ENCODE measurements at places on chromosomes 16 and 17. TPM values are rescaled to one million over a fixed set of nuclear protein-coding genes. Genes with fewer than 3 reads are reported as not detected.

The CHRNB1 gene
- total RNA-seq: 21.3 TPM

The PEX12 gene
- 2.0 TPM for total RNA-seq

- no peak for DNase-seq
Measured at GRCh38 chr17:8753136-8753975, 5.0 kb downstream of the SPDYE4 start.

- no peak for DNase-seq
Measured at GRCh38 chr17:41917679-41918313, 955 bp downstream of the ACLY start.

DNA sequence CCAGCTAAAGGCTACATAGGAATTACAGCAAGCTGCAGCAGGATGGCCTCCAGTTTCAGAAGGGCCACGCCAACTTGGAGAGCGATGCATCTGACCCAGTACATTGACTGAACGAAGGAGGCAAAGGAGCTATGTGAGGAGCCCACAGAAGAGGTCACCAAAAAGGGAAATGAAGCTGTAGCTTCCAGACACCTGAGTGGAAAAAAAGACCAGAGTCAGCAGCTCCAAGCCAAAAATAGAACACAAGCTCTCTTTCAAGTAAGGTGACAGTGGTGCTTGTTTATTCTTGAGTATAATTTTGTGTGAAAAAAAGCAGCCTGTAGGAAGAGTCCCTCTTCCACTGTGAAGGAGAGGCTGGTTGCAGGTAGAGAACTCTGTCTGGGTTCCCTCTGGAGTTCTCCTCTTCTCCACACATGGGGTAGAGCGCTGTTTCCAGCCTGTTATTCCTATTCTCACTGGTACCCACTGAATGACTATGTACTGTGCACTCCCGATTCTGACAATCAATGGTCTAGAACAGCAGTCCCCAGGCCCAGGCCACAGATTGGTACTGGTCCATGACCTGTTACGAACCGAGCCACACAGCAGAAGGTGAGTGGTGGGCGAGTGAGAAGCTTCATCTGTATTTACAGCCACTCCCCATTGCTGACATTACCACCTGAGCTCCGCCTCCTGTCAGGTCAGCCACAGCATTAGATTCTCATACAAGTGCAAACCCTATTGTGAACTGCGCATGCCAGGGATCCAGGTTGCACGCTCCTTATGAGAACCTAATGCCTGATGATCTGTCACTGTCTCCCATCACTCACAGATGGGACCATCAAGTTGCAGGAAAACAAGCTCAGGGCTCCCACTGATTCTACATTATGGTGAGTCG, 15.1 kb downstream of the CCL4 start:
- no peak for DNase-seq

DNA sequence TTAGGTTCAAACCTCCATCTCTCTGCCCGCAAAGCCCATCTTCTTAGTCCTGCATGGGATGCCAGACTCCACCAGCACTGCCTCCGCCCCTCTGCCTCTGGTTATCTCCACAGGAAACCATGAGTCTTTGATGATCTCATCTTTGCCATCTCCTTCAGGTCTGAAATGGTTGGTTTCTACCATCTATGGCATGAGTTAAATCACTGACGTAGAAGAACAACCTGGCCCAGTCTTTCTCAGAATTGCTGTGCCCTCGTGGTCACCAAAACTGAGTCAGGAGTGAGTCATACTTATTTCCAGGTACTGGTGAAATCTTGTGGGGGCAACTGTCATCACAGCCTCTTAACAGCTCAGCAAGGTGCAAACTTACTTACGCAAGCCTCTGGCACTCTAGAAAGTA, 468.7 kb upstream of the C16orf82 start:
- no peak for DNase-seq

DNA sequence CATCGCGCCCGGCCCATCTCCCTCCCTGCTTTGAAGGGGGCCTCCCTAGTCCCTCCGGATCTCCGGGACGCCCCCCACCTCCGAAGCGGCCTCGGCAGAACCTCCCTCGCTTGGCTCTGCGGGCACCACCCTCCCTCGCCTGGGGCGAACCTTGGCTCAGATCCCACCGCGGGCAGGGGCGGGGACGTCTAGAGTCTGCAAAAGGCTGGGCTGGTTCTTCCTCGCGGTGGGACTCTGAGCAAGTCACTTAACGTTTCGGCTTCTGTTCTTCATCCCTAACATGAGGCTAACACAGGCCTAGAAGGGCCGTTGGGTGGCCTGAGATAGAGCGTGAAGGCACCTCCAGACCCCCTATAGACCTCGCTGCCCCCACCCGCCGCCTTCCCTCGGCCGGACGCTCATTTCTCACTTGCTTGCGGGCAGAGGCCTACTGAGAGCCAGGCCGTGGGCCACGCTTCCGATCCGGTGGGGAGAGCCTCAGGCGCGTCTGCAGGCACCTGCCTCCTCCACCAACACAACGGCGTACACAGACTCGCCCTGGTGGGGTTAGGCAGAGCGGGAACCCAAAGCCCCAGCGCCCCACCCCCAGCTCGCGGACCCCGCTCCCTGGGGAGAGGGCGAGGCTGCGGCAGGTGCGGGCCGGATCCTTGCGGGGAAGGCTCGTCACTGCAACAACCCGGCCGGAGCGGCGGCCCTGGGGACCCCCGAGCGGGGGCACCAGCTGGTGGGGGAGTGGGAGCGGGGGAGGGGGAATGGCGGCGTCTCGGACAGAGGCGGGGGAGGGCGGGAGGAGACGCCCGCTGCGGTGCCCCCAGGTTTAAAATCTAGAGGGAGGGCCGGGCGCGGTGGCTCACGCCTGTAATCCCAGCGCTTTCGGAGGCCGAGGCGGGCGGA, 5.4 kb downstream of the MYO1C start:
- DNase-seq: no peak

DNA sequence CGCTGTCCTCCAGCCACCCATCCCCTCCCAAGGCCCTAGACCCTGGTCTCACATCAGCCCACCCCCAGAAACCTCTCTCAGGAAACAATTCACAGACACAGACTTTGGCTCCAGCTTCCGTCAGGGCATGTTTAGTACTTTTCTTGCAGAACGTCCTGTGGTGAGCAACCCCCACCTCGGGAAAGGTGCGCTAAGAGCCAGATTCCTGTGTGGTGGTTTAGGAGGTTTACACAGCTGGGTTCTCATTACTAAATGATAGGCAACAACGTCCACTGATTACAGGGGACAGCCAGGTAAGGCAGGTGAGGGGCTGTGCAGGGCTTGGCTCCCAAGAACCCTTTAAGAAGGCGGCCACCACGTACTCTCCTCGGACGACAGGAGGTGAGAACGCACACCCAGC, 29.3 kb downstream of the KIFC3 start:
- DNase-seq: no peak

- no peak for DNase-seq
Measured at GRCh38 chr16:78664811-78665772, 565.6 kb downstream of the WWOX start.

DNA sequence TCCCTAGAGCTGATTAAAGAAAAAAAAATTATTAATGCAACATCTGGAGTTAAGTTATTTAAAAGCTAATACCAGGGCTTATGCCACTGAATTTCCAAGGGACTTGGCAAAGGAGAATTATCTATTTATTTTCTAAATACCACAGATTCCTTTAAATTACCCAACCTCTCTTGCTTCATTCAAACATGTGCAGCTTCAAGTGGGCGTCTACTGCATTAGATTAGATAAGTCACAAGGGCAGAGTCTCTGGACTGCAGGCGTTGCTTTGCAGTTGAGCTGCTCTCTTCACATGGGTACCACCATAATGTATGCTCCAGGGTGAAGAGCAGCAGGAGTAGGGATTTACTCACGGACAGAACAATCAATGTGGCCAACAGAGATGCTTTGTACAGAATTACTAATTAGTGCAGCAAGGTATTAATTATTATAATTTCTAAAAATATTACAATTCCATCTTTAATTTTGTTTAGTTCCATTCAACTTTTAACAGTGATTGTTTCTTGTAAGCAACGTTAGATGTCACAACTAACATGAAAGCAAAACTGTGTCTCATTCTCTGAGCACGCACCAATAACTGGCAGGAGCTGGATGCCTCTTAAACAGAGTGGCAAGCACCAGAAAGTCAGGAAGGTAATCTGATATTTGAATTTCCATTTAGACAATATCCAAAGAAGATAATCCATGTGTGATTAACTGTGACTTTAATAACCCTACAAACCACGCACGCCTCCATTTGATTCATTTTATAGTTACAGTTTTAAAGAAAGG, 214.2 kb downstream of the STX8 start:
- DNase-seq: peak; percentile 50

DNA sequence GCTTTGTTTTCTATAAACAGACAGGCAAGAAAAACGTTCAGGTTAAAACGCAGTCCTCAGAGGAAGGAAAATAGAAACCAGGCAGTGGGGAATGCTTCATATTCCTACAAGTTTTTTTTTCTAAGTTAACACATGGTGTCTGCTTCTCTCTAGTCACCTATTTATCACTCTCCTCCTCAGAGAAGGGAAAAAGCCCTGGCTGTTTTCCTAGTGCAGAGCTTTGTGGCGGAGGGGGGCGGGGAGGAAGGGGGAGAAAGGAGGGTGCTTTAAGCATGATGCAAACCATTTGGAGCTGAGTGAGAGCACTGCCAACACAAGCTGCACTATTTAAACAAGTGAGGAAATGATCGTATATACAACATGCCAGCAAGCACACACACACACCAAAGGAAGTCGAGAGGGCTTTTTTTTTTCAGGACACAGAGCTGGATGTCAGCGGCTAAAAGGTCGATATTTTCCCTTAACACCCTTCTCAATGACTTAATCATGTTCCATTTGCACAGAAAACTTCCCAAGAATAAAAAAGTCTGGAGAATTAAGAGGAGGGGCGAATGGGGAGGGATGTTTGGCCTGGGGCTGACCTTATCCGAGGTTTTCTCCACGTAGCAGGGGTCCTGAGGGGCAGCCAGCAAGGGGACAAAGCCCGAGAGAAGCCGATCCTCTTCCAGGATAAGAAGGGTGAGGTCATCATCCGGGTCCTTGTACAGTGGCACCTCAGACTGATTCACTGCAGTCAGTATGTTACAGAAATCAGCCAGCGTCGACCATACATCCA, 117.4 kb downstream of the HIC1 start:
- no peak for DNase-seq

GRCh38 chr17:49715717-49716279, 8.0 kb upstream of the SLC35B1 start:
- DNase-seq: no peak

- DNase-seq: no peak
Measured at GRCh38 chr16:87705771-87706277, 60.0 kb downstream of the KLHDC4 start.

GRCh38 chr16:82182266-82183003, 12.4 kb upstream of the MPHOSPH6 start:
- DNase-seq: no peak

DNA sequence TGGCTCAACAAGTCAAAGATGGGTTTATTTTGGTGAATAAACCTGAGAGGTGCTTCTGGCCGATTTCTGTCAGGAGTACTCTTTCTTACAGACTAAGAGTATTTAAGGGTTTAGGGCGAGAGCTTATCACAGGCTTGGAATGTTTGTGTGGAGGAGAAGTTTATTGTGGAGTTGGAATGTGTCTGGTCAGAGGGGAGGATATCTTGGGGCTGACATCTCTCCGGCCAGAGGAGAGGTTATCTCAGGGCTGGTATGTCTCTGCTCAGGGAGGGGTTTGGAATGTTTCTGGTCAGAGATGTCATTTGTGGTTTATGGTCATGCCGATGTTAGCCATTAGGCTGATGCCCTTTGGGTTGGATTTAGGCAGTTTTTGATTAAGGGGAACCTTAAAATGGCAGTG, 236.4 kb upstream of the EEF2KMT start:
- no peak for DNase-seq

DNA sequence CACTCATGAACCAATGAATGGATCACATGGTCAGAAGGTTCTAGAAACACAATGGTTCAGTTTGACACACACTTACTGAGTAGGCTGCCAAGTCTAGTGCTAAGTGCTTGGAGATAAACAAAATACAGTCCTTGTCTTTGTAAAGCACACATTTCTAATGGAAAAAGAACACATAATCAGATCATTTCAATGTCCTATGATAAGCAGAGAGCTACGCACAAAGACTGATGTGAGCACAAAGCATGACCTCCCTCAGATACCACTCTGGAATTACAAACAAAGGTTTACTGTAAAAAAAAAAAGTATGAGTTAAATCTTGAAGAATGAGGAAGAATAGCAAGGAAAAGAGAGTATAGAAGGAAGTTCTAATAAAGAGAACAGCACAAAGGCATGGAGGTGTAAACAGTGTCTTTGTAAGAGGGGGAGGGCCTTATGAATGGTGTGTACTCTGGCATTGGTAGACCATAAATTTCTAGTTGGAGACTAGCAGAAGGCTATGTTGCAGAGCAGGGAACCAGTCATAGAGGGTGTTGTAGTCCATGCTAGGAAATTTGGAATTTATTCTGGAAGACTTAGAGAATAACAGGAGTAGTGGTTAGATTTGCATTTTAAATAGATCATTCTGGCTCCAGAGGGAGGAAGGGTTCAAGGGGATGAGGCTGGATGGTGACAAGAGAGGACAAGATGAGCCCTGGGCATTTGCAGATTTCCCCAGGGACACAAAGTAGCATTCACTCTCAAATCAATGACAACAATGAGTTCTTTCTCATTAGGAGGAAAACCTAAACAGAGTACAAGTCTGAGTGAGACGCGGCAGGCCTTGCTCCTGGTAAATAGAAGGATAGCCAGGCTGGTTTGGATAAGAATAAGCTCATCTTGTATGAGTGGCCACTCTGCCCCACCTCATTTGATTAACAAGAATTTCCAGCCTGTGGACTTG, 468.0 kb downstream of the TOX3 start:
- DNase-seq: no peak

DNA sequence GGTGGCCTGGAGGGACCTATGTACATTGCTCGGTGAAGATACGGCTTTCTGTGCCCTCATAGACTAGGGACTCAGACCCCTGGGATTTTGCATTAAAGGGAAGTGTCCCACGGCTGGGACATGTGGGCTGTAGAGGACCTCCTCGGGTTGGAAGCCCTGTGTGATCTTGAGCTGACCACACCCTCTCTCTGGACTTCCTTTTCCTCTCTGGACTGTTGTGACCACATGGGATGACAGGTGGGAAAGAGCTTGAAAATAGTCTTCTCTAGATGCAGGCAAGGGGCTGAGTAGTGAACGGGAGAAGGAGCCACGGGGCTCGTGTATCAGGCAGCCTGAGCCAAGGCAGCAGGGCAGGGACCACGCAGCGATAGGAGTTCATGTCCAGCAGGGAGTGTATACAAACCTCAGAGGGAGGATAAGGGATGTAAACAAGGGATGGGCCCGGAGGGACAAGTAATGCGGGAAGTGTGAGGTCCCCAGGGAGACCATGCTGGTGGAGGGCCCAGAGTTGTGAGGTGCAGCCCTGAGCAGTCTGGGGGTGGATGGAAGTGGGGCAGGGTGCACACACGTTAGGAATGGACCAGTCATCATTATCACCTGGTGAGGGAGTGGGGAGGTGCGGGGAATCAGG, 4.5 kb upstream of the SLC4A1 start:
- no peak for DNase-seq

DNA sequence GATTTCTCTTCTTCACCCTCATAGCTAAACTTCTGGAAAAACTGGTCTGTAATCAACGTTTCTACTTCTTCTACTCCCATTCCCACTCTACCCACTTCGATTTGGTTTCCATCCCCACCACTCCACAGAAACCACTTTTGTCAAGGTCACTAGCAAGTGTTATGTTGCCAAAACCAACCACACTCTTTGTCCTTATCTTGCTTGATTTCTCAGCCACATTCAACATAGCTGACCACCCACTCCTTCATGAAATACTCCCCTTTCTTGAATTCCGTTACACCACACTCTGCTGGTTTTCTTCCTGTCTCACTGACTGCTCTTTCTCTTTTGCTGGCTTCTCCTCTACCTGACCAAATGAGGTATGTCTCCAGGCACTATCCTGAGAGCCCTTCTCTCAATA, 11.9 kb downstream of the IKZF3 start:
- no peak for DNase-seq
